AML-193 (cell line): ENCODE measurements at places on chromosomes 6 and 20.

GRCh38 chr20:53157443-53158408 lies 185.6 kb downstream of the TSHZ2 start:
- peak; percentile 46 for DNase-seq

DNA sequence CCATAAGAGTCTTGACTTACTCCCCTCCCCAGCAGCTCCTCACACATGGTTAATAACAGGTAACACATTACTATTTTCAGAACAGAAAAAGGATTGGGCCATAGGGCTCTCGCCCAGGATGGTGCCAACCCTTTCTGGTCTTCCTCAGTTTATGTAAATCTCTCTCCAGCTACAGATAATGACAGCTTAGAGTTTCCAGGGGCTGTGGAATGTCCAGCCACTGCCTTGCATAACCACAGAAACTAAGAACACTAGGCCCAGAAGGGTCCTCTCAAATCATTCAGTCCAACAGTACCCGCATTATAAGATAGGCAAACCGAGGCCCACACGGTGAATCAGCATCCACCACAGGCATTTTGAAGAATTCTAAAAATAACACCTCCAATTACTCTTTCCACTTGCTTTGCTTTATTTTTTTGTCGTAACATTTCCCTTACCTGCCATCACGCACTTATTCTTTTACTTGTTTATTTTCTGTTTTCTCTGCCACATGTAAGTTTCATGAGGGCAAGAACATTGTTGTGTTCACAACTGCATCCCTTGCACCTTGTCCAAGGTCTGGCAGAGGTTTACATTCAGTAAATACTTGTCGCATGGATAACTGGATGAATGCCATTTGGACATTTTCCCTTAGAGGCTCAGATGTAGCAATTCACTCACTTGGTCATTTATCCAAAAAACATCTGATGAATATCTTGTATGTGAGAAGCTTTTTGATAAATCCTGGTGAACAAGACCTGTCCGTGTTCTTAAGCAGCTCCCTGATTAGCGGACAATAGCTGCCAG lies 6.4 kb upstream of the SDC4 start:
- DNase-seq = no peak

GRCh38 chr20:47061549-47061948 lies 166.9 kb downstream of the EYA2 start:
- no peak for DNase-seq

DNA sequence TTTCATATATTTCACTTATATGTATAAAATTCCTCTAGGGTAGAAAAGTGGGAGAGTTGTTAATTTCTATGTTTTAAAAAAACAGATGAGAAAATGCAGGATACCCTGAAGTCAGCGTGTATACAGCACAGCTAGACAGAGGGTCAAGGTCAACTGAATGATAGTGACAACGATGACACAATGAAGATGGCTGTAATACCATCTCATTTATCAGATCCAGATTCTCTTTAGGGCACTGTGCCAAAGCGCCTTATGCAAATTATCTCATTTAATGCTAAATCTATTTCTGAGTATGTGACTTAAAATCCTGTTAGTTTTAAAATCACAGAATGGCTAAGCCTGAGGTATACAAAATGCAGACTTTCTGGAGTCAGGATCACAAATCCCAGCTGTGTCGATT lies 431.4 kb upstream of the RUNX2 start:
- DNase-seq = no peak

- no peak for DNase-seq
Observed at GRCh38 chr20:57732226-57732625, 22.4 kb upstream of the PMEPA1 start.

- DNase-seq = no peak
Observed at GRCh38 chr6:122903266-122903915, 92.6 kb upstream of the CLVS2 start.

DNA sequence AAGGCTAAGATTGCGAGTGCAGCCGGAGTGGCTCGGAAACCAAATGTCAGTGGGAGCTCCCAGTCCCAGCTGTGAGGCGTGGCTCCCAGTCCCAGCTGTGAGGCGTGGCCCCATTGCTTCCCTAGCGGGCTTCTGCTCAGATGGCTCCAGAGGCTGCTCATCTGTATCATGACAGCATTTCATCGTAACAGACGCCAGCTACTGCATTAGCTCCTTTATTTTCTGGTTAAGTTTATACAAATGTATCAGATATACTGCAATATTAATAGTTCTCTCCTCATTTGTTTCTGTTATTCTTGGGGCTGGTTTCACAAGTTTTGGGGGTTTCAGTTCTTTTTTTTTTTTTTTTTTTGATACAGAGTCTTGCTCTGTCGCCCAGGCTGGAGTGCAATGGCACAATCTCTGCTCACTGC lies 34.7 kb upstream of the TBXT start:
- DNase-seq = no peak

GRCh38 chr6:113412589-113413357 lies 444.4 kb upstream of the MARCKS start:
- DNase-seq = no peak

DNA sequence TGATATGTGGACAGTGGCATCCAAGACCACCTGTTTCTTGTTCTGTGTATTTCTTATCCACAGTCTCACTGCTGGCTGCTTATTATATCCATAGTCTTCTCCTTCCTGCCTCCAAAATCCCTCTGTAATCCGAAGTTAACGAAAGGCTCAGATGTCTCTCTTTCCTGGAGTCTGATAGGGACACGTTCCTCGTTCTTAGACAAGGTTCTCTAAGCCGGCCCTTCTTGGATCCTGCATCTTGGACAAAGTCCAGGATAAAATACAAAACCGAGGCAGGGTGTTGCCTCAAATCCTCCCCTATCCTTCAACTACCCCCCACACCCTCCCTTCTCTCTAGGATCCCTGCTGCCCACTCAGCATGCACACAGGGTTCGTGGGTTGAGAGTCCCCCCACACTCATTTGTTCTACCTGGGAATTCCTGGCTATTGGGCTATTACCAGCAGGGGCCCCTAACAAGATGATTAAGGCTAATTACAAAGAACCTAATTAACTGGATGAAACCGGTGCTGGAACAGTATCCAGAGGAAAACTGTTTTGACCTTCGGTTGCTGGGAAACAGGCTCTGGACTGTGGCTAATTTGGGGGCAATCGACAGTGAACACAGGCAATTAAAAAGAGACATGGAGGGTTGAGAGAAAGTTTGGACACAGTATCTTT lies 32.7 kb upstream of the MRPS10 start:
- DNase-seq = no peak

- no peak for DNase-seq
Observed at GRCh38 chr20:3924304-3925112, 35.3 kb downstream of the PANK2 start.

- no peak for DNase-seq
Observed at GRCh38 chr6:137657351-137657911, 163.2 kb upstream of the OLIG3 start.

- peak; percentile 28 for DNase-seq
Observed at GRCh38 chr6:57190140-57190539, 18.0 kb downstream of the BAG2 start.

DNA sequence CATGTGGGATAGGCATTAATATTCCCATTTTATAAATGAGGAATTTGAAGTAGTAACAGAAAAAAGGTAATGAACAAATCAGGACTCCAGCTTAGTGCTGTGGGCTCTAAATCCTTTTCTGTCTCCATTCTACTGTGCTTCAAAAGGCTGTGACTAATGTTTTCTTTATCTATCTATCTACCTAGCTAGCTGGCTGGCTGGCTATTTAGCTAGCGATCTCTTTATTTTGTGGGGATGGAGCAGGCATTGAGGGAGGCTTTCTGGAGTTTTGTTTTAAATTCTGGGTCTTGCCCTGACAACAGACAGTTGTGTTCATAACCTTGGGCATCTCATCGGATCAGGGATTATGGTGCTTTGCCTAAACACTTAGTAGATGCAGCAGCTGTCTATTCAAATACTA lies 139.2 kb downstream of the SOX4 start:
- DNase-seq = no peak

- peak; percentile 100 for DNase-seq
Observed at GRCh38 chr6:31559958-31560696, 12.0 kb upstream of the LTA start.

- DNase-seq = no peak
Observed at GRCh38 chr20:45253261-45253660, 1.1 kb downstream of the SLPI start.

GRCh38 chr6:151180330-151181048 lies 59.3 kb upstream of the AKAP12 start:
- no peak for DNase-seq

DNA sequence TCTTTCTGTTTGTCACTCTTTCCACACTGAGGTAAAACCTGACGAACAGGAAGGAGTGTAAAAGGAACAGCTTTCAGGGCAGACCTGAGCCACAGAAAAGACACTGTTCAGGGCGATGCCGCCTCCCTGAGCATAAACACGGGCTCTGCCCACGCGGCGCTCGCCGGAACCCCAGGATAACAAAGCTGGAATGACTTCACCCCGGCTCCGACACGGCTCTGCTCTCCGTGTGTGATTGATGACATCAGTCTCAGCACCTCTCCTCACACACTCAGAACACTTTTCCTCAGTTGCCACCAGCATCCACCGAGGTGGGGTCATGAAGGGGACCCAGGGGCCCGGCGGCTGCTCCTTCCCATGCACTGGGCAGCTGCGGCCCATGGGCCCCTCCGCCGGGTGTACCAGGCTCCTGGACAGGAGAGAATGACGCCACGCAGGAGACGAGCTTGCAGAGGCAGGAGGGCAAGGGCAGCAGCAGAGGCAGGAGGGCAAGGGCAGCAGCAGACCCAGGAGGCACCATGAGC lies 43.6 kb downstream of the DLL1 start:
- DNase-seq = no peak

DNA sequence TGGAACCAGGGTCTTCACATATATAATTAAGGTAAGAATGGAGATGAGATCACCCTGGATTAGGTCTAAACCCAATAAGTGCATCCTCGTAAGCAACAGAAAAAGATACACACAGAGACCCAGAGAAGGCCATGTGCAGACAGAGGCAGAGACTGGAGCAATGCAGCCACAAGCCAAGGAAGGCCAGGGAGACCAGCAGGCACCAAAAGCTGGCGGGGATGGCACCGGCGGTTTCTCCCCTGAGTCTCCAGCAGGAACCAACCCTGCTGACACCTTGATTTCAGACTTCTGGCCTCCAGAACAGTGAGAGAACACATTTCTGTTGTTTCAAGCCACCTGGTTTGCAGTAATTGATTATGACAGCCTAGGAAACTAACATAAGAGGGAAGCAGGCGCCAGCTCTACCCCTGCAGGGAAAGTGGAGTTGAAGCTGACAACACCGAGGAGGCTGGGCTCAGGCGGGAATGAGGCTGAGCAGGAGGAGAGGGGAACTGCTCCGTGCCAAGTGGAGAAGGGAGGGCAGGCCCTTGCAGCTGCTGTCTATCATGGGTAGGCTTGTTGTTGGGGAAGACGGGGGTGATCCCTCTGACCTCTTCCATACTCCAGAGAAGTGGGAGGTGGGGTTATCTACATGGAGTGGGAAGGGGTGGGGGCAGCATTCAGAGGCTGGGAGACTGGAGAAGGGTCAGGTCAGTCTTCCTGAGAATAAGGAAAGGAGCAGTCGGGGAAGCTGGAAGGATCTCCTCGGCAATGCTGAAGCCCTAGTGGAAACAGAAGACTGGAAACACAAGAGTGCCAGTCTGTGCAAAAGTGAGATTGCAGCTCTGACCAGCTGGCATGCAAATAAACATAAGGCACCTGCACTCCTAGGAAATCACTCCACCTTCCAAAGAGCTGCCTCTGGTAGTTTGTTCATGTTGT lies 72.7 kb downstream of the NFATC2 start:
- no peak for DNase-seq

DNA sequence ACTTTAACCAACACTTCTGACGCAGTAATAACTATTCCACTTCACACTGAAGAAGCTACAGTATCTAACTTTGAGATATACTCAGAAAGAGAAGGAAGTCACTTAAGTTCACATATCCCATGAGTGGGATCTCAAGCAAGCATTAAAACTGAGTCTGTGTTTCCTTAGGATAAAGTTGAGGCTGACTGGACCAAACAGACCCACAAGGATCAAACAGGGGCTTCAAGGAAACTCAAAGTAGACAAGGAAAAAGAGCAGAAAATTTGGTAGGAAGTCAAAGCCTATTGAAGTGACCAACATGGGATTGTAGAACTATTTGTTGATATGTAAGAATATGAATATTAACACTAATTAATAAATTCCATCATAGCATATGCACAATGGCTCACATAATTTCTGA lies 294.9 kb downstream of the ADGB start:
- no peak for DNase-seq

GRCh38 chr6:106918115-106918514 lies 56.4 kb downstream of the CD24 start:
- DNase-seq = no peak
